ENCODE measurements at places on chromosomes 2 and 18. TPM values are rescaled to one million over a fixed set of nuclear protein-coding genes. Genes with fewer than 3 reads are reported as not detected.

DNA sequence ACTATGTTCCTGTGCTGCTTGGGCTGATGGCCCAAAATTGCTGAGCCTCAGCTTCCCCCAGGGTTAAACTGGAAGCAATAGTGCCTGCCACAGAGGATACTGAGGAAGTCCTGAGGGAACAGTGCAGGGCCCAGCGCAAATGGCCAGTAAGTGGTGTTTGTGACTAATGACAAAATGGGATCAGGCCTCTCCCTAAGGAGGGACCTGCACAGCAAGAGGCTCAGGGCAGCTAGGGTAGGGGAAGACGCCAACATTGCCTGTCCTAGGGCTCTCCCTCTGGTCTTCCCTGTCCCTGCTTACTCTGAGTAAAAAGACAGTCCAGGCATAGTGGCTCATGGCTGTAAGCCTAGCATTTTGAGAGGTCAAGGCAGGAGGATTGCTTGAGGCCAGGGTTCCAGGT is 37.8 kb downstream of the INO80C start:
- DNase-seq = no peak

- no peak for DNase-seq
Observed at GRCh38 chr2:33927756-33928155, 328.7 kb upstream of the FAM98A start.

- DNase-seq = no peak
Observed at GRCh38 chr2:109045505-109045904, 56.5 kb upstream of the EDAR start.

GRCh38 chr2:134623796-134624195 is 95.0 kb downstream of the TMEM163 start:
- no peak for DNase-seq

- no peak for DNase-seq
Observed at GRCh38 chr2:133241224-133241571, 327.1 kb downstream of the NCKAP5 start.

- DNase-seq = no peak
Observed at GRCh38 chr2:31213601-31214443, 3.5 kb downstream of the CAPN14 start.

DNA sequence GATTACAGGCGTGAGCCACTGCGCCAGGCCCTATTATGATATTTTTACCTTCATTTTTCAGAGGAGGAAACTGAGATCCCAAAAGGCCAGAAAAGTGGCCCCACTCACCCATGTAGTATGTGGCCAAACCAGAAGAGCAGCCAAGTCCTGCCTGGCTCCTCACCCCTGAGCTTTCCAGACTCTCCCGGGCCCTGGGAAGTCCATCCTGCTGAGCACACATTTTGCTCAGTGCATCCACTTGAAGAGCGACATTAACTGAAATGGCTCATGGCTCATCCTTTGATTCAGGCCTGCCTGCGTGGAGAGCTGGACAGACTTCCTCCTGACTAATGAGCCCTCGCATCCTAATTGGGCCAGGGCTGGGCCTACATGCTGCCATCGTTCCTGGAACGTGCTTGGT is 9.5 kb upstream of the NGEF start:
- no peak for DNase-seq

GRCh38 chr18:79404567-79404910 is 8.8 kb downstream of the NFATC1 start:
- no peak for DNase-seq

DNA sequence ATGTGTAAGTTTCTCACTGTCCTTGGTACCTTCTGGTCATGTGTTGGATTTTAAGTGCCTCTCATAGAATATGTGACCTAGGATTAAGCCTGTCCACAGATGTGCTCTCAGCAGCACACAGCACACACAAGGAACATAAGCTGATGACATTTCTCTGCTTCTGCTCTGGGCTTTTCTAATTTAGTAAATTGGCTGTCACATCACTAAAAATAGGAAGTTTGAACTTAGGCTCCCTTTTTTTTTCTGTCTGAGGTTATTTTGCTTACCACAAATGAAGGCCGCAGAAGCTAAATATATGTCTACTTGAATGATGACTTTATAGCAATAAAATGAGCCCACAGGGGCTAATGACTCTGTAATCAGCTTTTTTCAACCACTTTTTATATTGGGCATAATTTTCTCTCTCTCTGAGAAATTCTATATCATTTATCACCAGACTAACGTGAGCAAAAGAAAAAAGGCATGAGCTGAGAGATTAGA is 150.2 kb upstream of the KLHL14 start:
- no peak for DNase-seq

GRCh38 chr18:9743200-9744016 is 35.3 kb downstream of the RAB31 start:
- DNase-seq = no peak

GRCh38 chr18:45409971-45410370 is 205.3 kb upstream of the SLC14A2 start:
- no peak for DNase-seq

DNA sequence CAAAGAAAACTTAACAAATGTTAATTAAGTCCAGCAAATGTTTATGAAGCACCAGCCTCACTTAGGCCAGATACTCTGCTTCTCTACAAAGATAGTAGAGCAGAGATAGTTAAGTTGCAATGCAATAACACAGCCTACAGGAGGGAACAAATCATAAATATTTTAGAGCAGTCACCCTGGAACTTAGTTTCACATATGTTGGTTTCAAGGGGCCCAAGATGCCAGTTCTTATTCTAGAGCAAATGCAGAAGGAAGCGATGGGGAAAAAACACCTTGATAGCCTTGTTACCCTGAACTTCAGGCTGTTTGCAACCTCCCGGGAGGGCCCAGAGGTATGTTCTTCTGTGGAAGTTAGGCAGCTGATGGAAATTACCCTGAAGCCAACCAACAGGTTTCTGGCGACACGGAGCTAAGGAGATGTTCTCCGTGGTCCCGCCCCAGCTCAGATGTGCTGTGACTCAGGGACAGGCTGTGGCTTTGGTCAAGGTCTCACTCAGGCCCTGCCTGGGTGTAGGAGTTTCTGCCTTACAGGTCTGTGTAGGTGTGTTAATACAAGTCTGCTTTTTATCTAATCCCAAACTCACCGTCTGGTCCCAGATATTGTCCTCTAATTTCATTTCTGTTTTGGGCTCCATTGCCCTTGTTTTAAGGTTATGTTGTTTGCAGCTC is 3.8 kb downstream of the CTIF start:
- DNase-seq = no peak

GRCh38 chr2:214217599-214217998 is 193.3 kb upstream of the VWC2L start:
- no peak for DNase-seq

GRCh38 chr18:26526128-26526965 is 22.0 kb downstream of the KCTD1 start:
- no peak for DNase-seq

DNA sequence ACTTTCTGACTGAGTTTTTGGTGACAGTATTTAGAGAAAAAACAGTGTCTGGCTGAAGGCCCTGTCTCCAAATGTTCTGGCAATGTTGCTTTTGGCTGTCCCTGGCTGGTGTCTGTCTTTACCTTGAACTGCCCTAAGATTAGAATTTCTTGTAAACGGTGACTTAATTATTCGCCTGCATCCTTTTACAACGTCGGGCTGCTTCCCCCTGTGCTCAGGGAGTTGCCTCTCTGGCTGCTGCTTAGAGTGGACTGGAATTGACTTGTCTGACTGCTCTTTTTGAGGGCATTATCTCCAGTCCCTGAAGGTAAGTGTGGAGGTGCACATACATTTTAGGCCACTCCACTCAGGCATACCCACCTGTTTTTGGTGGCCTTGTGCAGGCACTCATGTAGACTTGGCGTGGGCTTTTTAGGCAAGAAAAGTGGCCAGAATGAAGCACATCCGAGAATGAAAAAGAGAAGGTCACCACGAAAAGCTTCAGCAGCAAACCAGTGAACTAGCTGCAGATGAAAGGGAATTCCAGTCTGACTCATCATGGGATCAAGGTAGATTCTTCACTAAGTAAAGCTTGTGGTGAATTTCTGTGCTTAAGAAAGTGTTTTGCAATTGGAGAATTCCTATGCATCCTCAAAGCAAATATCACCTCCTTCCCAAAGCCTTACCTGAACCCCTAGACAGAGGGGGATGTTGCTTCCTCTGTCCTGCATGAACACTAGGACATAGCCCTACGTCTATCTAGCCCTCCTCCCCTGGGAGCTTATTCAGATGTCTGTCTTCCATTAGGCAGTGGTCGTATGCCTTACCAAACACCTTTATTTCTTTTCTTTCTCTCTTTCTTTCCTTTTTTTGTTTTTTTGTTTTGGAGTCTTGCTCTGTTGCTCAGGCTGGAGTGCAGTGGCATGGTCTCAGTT is 230.3 kb upstream of the TRIB2 start:
- no peak for DNase-seq

- no peak for DNase-seq
Observed at GRCh38 chr2:98588880-98589431, 19.4 kb downstream of the COA5 start.

DNA sequence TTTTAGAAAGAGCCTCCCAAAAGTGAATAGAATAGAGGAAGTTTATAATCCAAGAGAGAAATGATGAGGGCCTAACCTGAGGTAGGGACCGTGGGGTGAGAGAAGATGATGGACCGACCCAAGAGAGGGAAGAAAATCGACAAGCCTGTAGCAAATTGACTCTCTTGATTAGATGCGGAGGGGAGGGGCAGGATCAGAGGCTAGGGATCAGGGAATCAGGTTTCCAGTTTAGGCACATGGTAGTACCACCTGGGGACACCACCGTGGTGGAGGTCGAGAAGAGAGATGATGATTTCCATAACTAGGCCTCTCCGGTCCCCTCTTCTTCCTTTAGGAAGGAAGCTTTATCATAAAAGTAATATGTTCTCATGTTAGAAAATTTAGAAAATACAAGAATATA is 108.7 kb upstream of the ALPP start:
- no peak for DNase-seq

DNA sequence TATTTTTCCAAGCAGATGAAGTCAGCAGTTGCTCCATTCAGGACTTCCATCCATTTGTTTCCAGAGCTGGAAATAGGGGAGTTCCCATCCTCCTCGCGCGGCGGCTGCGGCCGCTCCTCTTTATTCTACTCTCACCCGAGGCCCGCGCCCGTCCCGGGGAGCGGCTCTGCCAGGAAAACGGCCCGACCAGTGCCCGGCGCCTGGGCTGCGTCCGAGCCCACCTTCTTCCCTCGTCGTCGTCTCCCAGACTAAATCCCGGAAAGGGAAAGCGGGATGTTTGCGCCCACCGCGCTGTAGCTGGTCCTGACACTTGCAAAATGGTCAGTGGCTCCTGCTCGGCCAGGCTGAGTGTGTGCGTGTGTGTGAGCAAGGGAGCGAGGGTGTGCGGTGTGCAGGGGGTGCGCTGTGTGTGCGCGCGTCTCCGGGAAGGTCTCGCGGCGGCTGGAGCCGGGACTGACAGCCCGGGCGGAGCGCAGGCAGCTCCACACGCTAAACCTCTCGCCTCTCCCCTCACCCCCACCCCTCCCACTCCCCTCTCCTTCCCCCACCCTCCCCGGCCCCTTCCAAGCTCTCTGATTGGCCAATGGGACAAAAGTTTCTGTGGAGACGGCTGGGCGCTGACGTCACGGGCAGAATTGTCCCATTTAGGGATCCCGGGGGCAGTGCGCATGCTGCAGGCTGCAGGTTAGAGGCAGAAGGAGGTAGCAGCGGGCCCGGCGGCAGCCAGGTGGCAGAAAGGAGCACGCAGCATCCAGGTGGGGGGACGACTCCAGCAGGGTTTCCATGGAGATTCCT is at the start of gene NOL4:
NOL4 (minus strand) TSS at position 491 of the 795 bp plus-strand sequence. CDS start 1,660 bp downstream, outside the sequence.
- peak; percentile 85 for DNase-seq

DNA sequence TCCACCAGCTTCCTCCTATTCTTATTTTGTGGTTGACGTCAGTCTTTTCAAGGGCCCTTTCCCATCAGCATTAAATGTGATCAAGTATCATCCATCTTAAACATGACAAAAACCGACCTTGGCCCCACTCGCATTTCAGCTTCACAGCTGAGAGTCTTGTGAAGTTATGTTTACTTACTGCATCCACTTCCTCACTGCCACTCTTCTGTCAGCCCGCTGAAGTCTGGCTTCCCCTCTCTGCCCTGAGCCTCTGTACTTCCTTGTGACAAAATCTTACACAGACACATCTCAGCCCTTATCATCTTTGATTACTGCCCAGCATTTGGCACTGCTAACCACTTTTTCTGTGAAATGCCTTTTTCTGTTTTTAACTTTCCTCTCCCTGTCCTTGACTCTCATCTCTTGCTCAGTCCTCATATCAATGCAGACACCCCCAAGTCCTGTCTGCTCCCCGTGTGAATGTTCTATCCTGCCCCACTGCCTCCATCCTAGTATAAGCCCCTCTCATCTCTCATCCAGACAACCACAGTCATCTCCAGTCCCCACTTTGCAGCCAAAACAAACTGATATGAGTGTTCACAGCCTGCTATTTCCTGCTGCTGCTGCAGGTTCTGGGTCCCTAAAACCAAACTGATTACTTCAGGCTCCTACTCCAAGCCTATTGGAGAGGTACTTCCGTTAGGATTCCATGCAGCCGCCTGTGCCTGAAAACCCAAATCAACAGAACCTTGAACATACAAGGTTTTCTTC is 31.4 kb downstream of the FOSL2 start:
- no peak for DNase-seq

DNA sequence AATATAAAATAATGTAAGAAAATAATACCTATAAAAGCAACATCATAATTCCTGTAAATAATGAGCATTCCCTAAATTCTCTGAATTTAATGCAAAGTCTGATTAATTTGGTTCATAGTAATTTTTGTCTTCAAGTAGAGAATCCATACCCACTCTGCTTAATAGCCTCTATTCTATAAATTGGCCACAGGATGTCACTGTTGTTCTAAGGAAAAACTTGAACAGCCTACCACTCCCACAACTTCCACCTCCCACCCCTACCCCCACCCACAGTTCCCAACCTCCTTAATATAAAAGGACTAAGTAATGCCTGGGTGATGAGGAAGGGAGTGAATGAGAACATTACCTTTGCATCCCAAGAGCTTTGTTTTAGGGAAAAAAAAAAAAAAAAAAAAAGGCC is 27.2 kb upstream of the BBS5 start:
- no peak for DNase-seq

DNA sequence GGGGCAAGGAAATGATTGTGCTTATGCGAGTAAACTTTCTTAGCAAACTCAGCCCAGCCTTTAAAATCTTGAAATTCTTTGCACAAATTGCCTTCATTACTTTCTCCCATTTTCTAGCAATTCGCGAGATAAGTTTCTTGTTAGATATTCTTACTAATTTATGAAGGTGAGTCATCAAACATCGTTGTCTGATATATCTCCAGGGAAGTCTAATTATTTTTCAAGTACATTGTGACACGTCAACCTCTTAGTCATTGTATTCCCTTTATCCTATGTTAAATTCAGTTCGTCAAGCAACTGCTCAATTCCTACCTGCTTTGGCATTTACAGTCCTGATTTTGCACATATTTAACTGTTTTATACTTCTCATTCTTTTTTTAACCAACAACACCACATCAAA is 854.5 kb upstream of the CRIM1 start:
- DNase-seq = no peak

The POTEC gene
- 0.11 TPM for polyA plus RNA-seq

The ZRANB3 gene
- polyA plus RNA-seq = 8.4 TPM

The TEKT4 gene
- polyA plus RNA-seq = 0.17 TPM

The METTL4 gene
- polyA plus RNA-seq = 15.4 TPM

The HOXD9 gene
- 88.6 TPM for polyA plus RNA-seq

The CAVIN2 gene
- 31.2 TPM for polyA plus RNA-seq

The C2orf74 gene
- 32.8 TPM for polyA plus RNA-seq

The GRB14 gene
- polyA plus RNA-seq = 60.4 TPM

The GBX2 gene
- polyA plus RNA-seq = 0.61 TPM

The TUBB8B gene
- polyA plus RNA-seq = 1.7 TPM

The RGPD8 gene
- 4.7 TPM for polyA plus RNA-seq

The RIT2 gene
- not detected for polyA plus RNA-seq

The ARHGAP15 gene
- polyA plus RNA-seq = 3.9 TPM

The SLC9A4 gene
- 6.7 TPM for polyA plus RNA-seq

The RGPD4 gene
- polyA plus RNA-seq = not detected

Measured in renal pelvis (tissue), 12 donors.